ENCODE measurements at places on chromosomes 5 and 9.
A peak's percentile ranks its signal among the peaks of the same experiment; 100 is the strongest.

DNA sequence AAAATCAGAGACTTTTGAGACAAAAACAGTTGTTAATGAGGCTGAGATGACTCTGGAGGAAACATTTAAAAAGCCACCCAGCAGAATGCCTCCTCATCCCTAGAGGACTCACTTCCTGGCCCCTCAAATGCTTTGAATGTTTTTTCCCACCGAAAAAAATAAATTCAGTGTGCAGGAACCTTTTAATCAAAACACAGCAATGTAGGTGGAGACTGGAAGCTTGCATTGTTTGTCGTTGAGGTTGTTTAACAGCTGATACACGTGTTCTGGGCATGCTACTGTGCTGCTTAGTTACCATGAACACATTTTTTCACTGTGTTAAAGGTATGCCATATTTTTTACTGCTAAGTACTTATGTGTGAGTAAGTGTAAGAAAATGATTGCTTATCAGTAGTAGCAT is 65.7 kb upstream of the ADCY2 start:
- DNase-seq: no peak

- DNase-seq: no peak
These were observed 89.9 kb downstream of the NLN start for GRCh38 chr5:65811885-65812284.

DNA sequence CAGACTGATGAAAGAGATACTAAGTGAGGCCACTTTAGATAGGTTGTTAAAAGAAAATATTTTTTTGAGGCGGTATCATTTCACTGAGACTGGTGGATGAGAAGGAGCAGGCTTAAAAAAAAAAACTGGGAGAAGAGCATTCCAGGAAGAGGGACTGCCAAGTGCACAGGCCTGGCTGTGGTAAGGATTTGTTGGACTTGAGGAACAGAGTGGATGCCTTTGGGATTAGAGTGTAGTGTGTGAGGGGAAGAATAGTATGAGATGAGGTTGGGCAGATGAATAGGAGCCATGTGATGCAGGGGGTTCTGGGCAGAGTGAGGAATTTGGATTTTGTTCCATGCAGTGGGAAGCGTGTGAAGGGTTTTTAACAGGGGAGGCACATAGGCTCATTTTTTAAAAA is 57.9 kb downstream of the PBX3 start:
- no peak for DNase-seq

GRCh38 chr5:121019106-121019505 is 555.0 kb downstream of the PRR16 start:
- no peak for DNase-seq

DNA sequence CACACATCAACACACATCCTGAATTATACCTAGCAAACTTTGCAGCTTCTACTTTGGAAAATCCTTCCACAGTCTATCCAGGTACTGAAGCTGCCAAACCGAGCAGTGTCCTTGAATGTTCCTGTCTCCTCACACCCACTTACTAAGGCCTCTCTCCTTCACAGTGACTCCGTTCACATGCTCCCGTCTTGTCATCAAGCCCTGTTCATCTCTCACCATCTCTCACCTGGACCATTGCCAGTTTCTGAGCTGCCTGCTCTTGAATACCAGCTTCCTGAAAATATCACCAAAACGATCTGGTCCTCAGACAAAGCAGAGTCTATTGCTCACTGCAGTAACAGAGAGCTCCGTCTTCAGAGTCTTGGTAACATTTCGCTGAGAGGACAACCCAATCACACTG is 57.4 kb downstream of the GCNT1 start:
- no peak for DNase-seq

DNA sequence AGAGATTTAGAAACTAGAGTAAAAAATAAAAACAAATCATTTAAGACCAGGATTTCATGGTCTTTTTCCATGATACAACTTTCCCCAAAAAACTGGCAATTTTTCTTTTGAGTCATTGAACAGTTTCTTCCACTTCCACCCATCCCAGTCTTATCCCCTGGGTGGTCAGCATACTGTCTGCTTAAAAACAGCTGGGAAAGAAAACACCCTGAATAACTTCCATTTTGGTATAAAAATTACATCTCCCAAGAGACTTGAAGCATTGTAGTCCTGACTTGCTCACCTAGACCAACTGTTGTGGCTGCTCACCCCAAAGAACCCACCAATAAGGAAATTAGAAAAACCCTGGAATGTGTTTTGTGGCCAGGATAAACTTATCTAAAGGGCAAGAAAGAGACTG is 731.3 kb downstream of the NR2F1-AS1 start:
- no peak for DNase-seq

GRCh38 chr9:132114102-132114707 is 34.5 kb upstream of the MED27 start:
- peak; percentile 41 for DNase-seq

DNA sequence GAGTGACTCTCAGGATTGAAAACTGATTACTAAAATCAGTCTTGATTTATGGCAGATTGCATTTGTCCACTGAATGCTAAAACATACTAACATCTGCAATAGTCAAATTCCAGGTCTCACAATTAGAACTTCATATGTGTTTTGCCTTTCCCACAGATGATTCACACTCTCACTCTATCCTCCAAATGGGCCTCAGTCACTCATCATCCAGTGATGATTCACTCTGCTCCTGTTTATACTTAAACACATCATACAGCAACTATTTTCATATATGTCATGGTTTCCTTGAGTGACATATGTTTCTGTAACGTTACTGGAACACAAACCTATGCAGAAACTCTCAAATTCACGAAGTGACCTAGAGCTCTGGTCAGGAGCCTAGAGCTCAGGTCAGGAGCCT is 512.9 kb downstream of the HINT1 start:
- DNase-seq: no peak

DNA sequence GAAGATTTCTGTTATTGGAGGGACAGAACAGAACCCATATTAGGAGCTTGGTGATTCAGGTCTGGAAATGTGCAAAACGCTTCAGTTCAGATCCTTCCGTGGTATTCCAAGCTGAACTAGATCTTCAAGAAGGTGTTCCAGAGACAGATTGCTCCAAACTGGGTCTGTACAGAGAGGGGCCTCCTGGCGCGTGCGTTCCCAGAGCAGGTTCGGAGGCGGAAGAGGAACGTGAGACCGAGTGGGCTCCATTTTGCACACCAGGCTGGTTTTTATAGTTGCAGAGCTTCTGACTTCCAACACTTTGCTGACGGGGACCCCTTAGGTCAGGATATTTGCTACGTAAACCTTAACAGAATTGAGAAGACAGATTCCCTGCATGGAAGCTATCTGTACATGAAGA is 16.7 kb upstream of the RPL26L1 start:
- no peak for DNase-seq

DNA sequence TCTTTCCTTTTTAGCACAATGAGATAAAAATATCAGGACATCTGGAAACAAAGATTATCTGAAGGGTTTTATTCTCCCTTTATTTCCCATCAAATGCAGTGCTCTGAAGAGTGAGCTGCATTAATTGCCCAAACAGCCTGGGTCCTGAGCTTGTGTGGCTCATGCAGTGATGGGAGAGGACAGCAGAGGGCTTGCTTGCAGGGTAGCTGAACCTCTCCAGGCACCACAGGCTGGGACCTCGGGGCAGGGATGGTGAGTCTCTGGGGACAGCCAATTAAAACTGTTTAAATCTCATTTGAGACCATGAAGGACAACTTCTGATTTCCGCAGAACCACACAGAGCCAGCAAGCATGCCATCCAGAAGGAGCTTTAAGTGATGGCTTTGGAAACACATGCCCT is 71.2 kb downstream of the PLAC8L1 start:
- DNase-seq: no peak

GRCh38 chr5:27472000-27472763 is 433.8 kb upstream of the CDH9 start:
- DNase-seq: no peak

DNA sequence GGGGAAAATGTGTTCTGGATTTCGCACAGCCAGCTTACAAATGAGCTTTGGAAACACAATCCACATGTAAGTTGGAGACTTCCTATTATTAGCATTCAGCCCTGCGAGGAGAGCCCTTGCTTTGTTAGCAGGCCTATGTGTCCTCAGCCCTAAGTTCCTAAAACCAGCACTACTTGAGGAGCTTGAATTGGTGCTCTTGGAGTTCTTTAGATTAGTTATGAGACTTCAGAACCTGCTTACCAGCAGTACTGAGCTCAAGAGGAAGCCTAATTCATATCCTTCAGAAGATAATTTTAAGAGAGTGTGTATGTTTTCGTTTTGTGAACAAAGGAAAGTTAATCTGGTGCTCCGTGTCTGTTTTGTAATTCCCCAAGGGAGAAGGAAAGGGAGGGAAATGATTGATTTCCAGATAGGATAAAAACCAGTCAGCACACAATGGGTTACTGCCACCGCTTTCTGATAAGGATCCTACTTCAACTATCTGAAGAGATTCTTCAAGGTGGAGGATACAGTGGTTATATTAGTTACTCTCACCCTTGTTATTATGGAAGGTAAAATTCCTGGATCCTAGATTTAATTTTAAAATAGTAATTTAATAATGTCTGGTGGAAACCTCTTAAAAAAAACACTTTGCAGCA is 35.2 kb downstream of the PIK3R1 start:
- DNase-seq: no peak

DNA sequence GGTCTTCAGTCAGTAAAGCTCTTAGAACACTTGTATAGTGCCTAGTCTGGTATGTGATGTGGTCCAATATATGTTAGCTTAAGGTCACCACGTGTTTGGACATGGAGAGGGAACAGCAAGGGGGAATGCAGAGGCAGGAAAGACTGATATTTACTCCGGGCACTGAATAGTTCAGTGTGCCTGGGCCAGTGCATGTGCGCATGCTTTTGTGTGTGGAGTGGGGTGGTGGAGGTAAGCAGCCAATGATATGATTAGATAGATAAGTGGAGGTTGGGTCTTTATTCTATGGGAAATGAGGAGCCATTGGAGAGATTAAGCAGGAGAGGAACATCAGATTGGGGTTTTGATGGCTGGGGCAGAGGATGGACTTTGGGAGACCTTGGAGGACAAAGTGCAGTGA is 14.0 kb downstream of the OR13J1 start:
- no peak for DNase-seq

GRCh38 chr5:149060325-149060724 is 2.5 kb downstream of the SH3TC2 start:
- no peak for DNase-seq

- DNase-seq: no peak
These were observed 213.8 kb downstream of the FAM114A2 start for GRCh38 chr5:153824909-153825308.

- no peak for DNase-seq
These were observed 562 bp downstream of the GSN start for GRCh38 chr9:121268598-121268850.

- DNase-seq: no peak
These were observed 117.5 kb downstream of the MACIR start for GRCh38 chr5:103375863-103376591.

DNA sequence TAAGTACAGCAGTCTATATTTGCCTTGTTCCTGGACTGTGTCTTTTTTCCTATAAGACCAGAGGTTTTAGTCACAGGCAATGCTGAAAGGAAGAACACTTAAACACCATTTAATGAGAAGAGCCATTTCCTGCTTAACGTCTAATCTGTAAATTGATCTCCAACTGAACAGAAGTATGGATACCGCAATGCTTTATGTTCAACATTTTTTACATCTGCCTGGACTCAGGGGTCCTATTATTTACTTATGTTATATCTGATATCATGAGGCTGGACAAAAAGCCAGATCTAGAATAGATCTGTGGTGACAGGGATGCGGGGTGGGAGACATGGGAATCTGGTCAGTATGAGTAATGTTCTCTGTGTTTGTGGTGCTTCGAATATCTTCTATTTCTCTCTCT is 334.6 kb upstream of the MPDZ start:
- no peak for DNase-seq

DNA sequence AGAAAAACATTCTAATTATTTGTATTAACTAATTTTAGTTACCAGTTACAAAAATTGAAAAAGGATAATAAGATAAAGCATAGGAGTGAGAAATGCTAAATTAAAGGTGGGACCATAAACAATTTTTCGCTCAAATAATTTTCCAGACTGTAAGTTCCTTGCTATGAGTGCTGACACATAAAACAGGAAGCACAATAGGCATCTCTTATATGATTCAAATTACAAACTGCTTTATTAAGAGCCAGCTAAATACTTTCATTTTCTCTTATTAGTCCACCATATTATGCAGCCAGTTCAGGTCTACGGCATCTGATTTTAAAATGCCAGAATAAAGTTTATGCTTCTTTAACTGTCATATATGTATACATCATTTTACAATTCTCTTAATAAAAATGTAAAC is 4.4 kb downstream of the RC3H2 start:
- no peak for DNase-seq

DNA sequence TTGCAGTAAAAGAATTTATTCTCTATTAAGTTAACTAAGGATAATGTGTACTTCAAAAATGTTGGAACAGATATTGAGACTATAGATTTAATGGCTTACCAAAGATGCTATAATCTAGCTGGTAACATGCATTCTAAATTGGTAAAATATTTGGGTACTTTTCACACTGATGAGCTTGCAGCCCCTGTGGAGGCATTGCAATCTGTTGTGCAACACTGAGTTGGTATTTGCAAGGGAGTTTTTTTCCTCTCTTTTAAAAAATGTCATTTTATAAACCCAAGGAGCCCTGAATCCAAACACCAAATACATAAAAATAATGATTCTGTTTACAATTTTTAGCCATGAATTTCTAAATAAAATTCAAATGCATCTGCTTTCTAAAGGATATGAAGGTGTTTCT is 944.8 kb downstream of the DTWD2 start:
- no peak for DNase-seq

DNA sequence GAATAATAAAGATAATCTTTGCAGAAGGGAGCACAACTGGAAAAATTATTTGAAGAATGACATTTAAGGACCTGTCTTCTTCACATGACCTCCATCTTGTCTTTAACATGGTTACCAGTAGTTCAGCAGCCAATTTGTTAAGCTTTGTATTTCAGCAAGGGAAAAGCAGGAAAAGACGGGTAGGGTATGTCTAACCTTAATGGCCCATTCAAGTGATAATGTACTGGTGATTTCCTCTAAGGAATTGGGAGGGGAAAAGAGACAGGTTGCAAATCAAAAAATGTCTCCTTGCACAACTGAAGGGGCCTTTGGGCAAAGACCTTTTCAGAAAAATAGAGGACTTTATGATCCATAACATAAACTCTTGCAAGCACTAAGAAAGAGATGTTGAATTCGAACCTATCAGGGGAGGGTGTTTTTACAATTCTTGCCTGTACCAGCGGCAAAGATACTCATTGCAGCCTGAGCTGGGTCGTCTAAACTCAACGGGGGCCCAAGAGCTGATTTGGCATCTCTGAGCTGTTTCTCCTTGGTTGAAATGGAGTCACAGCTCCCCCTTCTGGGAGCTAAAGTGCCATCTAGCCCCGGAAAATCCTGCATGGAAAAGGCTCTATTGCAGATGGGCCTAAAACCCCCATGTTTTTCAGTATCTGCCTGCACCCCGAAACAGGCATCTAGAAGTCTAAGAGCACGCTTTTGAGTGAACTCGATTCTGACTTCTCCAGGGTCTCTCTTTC is 3.8 kb downstream of the BRINP1 start:
- peak; percentile 74 for DNase-seq

DNA sequence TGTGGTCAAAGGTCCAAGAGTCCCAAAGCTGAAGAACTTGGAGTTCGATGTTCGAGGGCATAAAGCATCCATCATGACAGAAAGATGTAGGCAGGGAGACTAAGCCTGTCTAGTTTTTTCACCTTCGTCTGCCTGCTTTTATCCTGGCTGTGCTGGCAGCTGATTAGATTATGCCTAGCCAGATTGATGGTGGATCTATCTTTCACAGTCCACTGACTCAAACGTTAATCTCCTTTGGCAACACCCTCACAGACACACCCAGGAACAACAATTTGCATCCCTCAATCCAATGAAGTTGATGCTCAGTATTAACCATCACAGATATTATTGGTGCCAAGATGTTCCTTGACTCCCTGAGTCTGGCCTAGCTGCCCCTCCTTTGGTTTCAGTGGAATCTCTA is 530.8 kb upstream of the CLINT1 start:
- no peak for DNase-seq
